Left renal cortex interstitium (tissue), 4 donors: ENCODE measurements at places on chromosomes 3 and 15.

DNA sequence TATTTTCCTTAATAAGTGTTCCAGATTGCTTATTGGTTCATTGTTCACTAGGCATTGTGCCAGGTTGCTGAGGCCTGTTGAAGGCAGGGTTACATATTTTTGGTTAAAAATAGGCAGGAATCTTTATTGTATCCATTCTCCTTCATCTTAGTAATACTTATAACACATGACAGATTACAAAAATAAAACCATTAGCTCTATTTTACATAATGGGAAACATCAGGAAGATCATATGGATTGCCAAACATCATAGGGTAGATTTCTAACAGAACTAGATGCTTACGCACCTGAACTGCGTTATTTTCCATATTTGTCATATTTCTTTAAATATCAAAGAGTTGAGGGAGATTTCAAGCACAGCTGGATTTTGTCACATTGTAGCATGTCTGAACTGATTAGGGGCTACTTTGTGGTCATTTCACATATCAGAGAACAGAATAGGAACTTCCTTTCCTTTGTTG lies 462.9 kb upstream of the SGO1 start:
- no peak for DNase-seq

GRCh38 chr15:39242345-39242744 lies 338.5 kb upstream of the THBS1 start:
- DNase-seq = no peak

DNA sequence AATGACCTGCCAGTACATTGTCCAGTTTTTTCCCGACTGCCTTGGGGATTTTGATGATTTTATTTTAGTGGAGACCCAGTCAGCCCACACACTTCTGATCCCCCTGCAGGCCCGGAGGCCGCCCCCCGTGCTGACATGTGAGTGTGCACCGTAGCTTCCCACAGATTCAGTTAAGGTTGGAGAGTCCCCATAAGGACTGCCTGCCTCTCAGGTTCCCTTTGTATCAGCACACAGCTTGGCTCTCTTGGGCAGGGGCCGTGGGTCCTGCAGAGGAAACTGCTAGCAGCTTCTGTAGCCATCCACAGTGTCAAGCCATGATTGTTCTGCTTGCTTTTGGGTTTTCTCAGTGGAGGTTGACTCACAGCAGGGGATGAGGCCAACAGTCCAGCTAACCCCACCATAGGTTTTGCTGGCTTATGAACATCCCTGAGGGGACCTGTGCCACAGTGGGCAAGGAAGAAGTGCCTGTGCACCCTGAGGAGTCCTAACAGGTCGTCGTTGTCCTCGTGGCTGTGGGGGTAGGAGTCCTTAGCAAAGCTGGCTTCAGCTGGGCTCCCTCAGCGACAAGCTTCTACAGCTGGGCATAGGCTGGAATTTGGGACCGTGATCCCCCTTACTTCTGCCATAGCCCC lies 46.4 kb downstream of the DLEC1 start:
- DNase-seq = no peak

- DNase-seq = no peak
Observed at GRCh38 chr3:190605385-190605784, 91.5 kb downstream of the IL1RAP start.

GRCh38 chr3:14652-15051 lies 181.9 kb upstream of the CHL1 start:
- DNase-seq = no peak
